ENCODE measurements at places on chromosomes 3 and 15.

DNA sequence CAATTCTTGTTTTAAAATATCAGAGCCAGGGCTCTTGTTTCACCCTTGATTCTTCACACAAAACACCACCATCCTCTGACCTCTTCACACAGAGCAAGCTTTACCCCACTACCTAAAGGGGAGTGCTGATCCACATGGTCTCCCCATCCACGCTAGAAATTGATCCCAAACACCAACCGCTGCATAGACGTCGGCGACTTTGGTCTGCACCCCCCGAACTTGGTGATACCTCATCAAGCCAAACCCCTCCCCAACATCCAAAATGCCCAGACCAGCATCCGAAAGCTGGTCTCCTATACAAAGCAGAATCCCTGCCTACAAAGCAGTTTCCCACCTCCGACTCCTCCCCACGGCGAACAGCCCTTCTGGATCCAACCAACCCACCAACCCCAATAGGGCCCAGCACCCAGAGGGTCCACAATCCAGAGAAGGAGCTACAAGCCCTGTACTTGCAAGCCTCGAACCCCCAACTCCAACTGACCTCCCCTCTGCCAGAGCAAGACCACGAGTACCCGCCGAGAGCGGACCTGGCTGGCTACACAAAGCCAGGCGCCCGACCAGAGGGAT is 25.8 kb upstream of the MTHFS start:
- no peak for DNase-seq
- H3K36me3 ChIP-seq, result peaks cover 21% of the 10 kb centered on the region
- no peaks in the 10 kb centered on the region for H3K27me3 ChIP-seq
- peak overlapping the region; percentile 95 for H3K27ac ChIP-seq
- peaks cover 4% of the 10 kb centered on the region for H3K4me1 ChIP-seq
- peak overlapping the region; percentile 95 for H3K4me3 ChIP-seq

- H3K27ac ChIP-seq, result no peak overlapping the region
- DNase-seq, result no peak
- H3K4me3 ChIP-seq, result no peak overlapping the region
- H3K36me3 ChIP-seq, result no peaks in the 10 kb centered on the region
Measured at GRCh38 chr3:120568202-120568531, 28.0 kb upstream of the NDUFB4 start.

DNA sequence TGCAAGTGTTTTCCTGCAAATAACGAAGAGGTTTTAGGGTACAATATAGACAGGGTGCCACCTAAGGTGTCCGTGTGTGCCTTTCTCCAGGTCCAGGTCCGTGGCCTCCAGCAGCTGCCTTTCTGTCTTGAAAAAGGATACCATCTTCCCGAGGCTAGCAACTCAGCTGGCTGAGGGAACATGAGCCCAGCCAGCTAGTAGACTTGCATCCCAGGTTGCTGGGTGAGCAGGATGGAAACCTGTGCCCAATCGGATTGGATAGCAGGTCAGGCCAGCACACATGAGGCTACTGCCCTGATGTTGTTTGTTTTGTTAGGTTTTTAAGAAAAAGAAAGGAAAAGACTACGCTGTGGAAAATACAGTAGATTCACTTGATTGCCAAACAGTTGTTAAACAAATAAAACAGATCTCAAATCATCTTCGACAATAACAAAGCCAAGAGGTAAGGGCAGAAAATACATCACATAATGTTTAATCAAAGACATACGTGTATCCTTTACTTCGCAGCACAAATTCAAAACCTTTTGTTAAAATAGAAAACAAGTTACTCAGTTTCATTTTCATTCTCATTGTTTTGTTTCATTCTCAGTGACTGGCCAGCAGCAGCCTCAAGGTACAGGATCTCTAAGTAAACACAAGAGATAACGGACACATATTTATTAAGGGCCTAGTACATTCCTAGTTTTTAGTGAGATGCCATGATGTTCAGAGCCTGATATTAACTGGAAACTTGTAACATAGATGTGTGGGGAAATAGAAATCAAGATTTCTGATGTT is 661.2 kb upstream of the NR2F2 start:
- no peaks in the 10 kb centered on the region for H3K4me1 ChIP-seq
- no peak for DNase-seq
- H3K4me3 ChIP-seq, result no peak overlapping the region
- H3K27me3 ChIP-seq, result no peaks in the 10 kb centered on the region
- no peak overlapping the region for H3K27ac ChIP-seq

GRCh38 chr3:59727902-59728586 is 678.2 kb upstream of the CFAP20DC start:
- no peaks in the 10 kb centered on the region for H3K4me1 ChIP-seq
- H3K4me3 ChIP-seq, result no peak overlapping the region
- DNase-seq, result no peak
- H3K27ac ChIP-seq, result no peak overlapping the region

DNA sequence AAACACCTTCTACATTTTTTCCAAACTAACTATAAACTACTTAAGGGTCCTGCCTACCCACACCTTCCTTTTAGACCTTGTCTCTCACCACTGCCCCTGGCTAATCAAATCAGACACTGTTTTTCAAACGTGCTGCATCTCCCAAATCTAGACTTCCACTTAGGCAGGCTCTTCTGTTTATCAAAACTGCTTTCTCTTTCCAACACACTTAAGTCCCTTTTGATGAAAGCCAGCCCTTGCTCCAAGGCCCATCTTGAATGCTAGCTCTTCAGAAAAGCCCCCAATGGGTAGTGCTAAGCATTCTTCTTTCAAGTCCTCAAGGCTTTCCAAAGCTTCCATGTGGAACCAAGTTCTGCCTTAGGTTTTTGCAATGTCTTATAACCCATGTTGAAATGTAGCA is 888.3 kb downstream of the TUSC7 start:
- no peak for DNase-seq
- H3K4me1 ChIP-seq, result no peaks in the 10 kb centered on the region
- H3K36me3 ChIP-seq, result no peaks in the 10 kb centered on the region
- no peaks in the 10 kb centered on the region for H3K27me3 ChIP-seq
- H3K4me3 ChIP-seq, result no peak overlapping the region
- H3K27ac ChIP-seq, result no peak overlapping the region

- H3K27me3 ChIP-seq, result no peaks in the 10 kb centered on the region
- H3K4me1 ChIP-seq, result no peaks in the 10 kb centered on the region
- no peaks in the 10 kb centered on the region for H3K36me3 ChIP-seq
- DNase-seq, result no peak
- H3K27ac ChIP-seq, result no peak overlapping the region
- no peak overlapping the region for H3K4me3 ChIP-seq
Measured at GRCh38 chr3:187878772-187879518, 133.7 kb upstream of the BCL6 start.

DNA sequence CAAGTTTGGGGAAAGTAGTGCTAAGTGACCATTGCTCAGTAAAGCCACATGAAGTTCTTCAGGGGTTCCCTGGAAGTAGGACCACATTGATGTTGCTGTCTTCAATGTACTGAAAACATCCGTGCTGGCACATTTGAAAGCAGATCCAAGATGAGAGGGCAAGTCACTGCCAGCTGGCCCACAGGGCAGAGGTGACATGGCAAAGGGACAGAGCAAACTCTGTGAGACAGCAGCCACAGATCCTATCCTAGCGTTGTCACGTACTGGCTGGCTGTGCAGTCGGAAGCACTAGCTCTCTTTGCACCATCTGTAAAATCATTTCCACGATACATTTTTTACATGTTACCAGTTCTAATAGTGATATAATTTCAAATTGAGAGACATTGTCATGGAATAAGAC is 13.8 kb downstream of the MUC13 start:
- no peaks in the 10 kb centered on the region for H3K36me3 ChIP-seq
- H3K4me1 ChIP-seq, result no peaks in the 10 kb centered on the region
- H3K4me3 ChIP-seq, result no peak overlapping the region
- no peaks in the 10 kb centered on the region for H3K27me3 ChIP-seq

DNA sequence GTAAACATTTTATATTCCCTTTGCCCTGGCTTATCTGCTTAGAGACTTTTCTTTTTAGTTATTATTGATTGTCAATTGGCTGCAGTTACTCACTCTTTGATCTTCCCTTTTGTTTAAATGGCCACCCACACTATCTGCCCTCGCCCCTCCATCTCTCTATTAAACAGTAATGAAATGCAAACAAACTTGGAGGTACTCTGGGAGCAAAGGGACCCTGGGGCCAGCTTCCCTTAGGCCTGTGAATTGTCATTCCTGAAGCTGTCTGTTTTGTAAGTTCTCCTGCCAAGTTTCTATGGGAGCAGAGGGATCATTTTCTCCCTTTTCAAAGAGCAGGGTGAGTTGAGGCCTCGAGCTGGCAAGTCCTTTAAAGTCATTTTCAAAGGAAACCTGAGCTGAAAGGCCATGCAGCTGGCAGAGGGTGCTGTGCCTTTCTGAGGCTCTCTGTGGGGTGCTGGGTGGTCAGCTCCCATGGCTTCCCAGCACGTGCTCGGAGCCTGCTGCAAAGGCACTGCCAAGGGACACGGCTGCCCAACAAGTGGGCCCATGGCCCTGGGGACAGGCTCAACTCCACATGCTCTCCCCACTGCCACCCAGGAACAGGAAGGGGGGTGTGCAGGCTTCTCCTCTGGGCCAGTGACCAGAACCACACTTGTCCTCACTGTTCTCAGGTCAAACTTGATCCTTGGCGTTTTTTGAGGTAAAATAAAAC is 17.4 kb upstream of the RTP2 start:
- no peak overlapping the region for H3K4me3 ChIP-seq
- H3K27ac ChIP-seq, result no peak overlapping the region
- peaks cover 21% of the 10 kb centered on the region for H3K36me3 ChIP-seq
- DNase-seq, result no peak
- no peaks in the 10 kb centered on the region for H3K4me1 ChIP-seq
